Stimulated activated CD4-positive, alpha-beta T cell treated with anti-CD3 and anti-CD28 coated beads, TNF-alpha, amount 100 ng/mL, for 24 hours (primary cell): ENCODE measurements at places on chromosomes 6 and 20.

- DNase-seq, result no peak
Observed at GRCh38 chr6:16402581-16402900, 164.2 kb downstream of the GMPR start.

- no peak for DNase-seq
Observed at GRCh38 chr20:35271904-35272303, 6.0 kb downstream of the MMP24OS start.

DNA sequence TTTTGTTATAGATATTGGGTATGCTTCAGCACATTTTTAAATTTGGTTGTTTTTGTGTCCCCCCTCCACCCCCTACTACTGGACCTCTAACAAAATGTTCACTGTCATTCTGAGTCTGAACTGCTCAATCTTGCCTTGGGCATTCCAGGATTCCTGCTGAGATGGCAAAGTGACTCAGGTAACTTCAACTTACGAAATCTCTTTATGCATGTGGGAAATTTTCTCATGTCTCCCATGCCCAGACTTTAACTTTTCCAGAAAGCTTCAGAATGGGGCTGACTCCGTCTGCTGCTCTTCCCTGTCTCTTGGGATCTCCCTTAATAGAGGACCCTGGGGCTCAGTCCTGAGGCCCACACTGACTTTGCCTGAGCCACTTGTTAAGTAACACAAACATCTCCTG lies 14.0 kb downstream of the CYP39A1 start:
- DNase-seq, result no peak

GRCh38 chr6:169386411-169387057 lies 132.9 kb upstream of the THBS2 start:
- DNase-seq, result no peak

GRCh38 chr6:70738028-70738427 lies 70.3 kb downstream of the SMAP1 start:
- DNase-seq, result no peak

GRCh38 chr6:150368762-150369161 lies at the start of gene IYD:
IYD (plus strand) TSS chr6:150369012; CDS start chr6:150369032, 20 bp downstream.
- DNase-seq, result no peak
